T-cell (primary cell): ENCODE measurements at places on chromosomes 12 and 14. TPM values are rescaled to one million over a fixed set of nuclear protein-coding genes. Genes with fewer than 3 reads are reported as not detected.

The MTA1 gene
- 149 TPM for total RNA-seq

The MSRB3 gene
- 0.68 TPM for total RNA-seq

The SYNDIG1L gene
- not detected for total RNA-seq

The MANSC1 gene
- 0.56 TPM for total RNA-seq

- no peak for DNase-seq
Measured at GRCh38 chr14:55272387-55272786, 1.2 kb downstream of the FBXO34 start.

DNA sequence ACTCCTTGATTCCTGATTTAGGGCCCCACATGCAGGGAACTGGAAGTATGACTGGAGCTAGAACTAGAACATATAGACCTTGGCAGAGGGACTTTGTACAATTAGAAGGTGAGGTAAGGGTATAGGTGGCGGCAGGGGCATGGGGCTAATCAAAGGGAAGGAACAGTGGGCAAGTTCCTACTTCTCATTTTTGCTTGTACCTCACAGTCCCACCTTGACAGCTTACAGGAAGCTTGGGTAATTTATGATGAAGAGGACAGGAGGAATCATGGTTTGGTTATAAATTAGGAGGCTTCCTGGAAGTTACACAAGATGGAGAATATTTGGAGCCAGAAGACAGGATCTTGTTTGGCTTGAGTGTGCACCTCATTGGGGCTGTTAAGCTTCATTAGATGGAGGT lies 33.4 kb downstream of the SUSD6 start:
- no peak for DNase-seq

DNA sequence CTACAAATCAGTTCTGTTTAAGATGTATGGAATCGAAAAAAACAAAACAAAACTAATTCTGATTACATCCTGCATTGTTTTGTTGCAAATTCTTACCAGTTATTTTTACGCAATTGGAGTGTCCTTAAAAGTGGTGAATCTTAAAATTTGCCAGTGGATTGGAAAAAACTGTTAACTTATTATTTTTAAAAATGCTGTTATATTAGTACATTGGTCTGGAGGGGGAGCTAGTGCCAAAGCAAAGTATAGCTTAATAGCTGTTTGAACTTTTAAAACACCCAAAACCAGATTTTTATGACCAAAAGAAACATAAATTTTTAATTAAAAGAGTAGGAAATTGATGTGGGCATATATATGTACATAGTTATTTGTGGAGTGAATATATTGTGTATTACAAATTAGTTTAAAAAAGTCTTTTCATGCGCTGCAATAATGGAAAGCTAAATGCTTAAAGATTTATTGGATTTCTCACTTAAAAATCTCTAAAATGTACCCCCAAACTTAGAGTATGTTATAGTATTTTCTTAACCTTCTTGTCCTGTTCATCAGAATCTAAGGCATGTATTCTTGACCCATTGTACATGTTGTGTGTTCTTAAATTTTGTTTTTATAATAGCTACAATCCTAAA lies 2.5 kb downstream of the FUT8 start:
- no peak for DNase-seq

DNA sequence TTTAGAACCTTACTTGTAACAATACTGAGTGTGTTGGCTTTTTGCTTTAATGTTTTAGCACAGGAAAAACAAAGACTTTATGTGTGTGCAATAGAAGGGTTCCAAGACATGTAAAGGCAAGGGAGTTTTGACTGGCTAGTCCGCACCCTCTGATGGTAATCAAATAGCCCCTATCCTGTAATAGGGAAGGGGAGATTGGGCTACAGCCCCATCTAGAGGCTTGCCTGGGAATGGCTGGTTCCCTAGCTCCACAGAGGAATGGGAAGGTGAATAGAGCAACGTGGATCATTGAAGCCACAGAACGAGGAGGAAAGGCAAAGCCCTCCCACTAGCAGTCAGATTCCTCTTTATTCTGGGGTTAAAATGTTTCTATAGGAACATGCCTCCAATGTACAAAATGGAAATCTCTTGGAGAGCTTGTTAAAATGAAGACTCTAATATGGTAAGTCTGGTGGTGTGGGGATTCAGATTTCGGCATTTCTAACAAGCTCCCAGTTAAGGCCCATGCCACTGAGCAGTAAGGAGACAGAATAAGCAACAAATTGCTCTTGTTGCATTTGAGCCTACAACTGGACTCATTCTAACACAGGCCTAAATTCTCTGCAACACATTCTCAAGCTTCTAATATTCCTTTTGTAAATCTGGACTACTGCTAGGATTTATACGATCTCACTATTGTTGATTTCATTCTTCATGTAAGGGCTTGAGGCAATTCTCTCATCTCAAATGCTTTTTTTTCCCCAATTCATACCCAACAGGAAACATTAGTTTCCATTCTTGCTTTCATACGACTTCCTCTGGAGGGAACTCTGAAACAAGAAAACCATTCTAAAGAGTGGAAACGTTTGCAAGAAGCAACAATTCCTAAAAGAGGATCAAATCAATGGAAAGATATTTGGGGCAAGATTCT lies 57.1 kb downstream of the NIN start:
- DNase-seq = no peak

DNA sequence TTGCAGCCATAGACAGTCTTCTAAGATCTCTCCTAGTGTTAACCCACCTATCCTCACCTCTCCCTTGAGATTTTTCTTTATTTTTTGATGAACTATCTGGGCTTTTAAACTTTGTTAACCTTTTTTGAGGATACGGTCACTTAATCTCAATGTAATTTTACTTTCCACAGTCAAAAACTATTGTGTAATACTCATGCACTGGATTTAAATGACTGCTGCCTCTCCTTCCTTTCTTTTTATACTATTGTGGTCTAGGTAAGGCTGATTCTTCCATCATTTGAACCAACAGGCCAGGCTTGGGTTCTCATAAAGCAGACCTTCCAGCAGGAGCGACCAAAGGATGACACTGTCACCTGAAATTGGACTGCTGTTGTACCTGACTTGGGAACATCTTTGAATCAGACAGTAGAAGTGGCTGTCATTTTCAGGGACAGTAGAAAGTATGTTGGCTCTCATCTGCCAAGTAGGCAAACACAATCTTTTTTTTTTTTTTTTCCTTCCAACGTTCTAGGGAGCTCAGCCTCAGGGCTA lies 689 bp upstream of the PDE3A start:
- DNase-seq = no peak

DNA sequence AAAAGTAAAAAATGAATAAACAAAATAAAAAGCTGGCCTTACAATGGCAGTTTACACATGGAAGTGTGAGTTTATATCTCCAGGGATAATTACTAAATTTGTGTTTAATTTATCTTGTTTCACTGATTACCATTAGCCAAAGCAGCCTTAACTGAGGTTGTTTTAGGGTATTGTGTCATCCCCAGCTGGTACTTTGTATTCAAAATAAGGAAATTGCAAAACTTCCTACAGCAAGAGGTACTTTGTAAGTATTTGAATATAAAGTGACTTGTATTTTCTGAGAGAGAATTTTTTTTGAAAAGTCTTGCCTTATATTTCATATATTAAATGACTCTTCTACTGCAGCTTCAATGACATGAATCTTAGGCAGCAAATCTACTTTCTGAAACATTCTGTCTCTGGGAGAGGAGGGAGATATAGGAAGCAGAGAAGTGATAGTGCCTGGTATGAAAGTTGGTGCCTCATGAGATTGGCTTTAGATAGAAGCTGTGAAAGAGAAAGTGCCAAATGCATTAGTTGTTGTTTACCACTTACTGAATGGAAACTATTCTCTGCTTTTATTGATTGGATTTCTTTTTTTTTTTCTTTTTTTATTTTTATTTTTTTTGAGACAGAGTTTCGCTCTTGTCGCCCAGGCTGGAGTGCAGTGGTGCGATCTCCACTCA lies 6.7 kb downstream of the FNTB start:
- no peak for DNase-seq

DNA sequence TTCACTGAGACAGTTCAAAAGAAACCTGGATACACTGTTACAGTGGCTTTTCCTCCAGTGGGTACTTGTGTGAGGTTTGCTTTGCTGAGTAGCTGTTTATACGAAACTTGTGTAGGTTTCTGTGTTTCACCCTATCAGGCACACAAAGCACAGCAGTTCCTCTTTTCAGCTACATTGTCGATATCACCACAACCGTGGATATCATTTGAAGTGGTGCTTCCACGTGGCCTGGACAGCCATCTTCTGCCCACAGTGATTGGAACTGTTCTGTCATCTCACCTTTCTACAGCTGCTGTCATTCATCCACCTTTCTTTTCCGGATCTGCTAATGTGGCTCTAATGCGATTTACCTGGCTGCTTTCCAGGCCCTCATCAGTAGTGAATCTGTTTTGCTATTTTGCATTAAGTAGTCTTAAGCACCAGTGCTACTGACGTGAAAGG lies 368.8 kb downstream of the SYT1 start:
- no peak for DNase-seq

DNA sequence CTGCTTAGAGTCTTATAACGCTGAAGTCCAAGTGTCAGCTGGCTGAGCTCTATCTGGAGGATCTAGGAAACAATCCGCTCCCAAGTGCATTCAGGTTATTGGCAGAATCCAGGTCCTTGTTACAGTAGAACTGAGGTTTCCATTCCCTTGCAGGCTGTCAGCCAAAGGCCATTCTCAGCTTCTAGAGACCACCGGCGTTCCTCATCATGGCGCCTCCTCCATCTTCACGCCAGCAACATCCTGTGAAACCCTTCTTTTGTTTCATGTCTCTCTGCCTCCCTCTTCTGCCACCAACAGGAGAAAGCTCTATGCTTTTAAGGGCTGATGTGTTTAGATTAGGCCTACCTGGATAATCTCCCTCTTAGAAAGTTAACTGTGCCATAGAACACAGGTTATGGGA lies 133.0 kb upstream of the RASSF8 start:
- DNase-seq = no peak

- DNase-seq = no peak
Measured at GRCh38 chr12:64995816-64996215, 125.3 kb downstream of the WIF1 start.

- no peak for DNase-seq
Measured at GRCh38 chr12:9163392-9163791, 44.8 kb downstream of the PZP start.
